ENCODE measurements at places on chromosomes 12 and 14.

GRCh38 chr14:99077076-99077843 lies 194.7 kb downstream of the BCL11B start:
- no peak for DNase-seq

- DNase-seq, result no peak
Measured at GRCh38 chr12:52526511-52526951, 6.3 kb upstream of the KRT5 start.

- no peak for DNase-seq
Measured at GRCh38 chr12:121232977-121233627, 23.2 kb downstream of the P2RX4 start.

DNA sequence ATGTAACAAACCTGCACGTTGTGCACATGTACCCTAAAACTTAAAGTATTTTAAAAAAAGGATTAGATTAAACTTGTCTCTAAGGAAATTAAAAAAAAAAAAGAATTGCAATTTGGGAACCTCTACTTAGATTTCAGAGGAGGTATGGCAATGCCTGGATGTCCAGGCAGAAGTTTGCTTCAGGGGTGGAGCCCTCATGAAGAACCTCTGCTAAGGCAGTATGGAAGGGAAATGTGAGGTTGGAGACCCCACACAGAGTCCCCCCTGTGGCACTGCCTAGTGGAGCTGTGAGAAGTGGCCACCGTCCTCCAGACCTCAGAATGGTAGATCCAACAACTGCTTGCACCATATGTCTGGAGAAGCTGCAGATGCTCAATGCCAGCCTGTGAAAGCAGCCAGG lies 279.6 kb upstream of the CCDC196 start:
- no peak for DNase-seq

DNA sequence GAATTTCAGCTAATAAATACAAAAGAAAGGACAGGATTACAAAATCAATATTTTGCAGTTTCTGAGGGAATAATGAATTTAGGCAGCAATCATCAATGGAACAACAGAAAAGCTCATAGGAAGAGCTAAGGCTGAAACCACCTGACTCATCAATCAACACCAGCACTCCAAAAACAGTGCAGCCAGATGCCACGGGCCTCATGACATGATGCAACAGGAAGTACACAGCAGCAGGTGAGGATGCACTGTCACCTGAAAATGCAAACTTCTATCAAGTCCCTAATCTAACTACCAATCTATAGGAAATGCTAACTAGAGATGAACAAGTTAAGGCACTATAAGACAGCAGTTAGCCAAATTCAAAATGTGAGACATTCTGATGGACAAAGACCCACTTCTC lies 21.7 kb downstream of the GNS start:
- no peak for DNase-seq

DNA sequence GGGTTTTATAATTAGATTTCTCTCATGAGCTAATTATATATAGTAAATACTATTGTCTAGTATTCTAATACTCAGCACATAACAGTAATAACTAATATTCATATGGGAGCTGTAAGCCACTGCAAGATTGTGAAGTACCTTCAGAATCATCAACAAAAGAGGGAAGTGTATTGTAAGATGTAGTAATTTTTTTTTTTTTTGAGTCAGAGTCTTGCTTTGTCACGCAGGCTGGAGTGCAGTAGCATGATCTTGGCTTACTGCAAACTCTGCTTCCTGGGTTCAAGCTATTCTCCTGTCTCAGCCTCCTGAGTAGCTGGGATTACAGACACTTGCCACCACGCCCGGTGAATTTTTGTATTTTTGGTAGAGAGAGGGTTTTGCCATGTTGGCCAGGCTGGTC lies 3.1 kb downstream of the GPR33 start:
- no peak for DNase-seq

DNA sequence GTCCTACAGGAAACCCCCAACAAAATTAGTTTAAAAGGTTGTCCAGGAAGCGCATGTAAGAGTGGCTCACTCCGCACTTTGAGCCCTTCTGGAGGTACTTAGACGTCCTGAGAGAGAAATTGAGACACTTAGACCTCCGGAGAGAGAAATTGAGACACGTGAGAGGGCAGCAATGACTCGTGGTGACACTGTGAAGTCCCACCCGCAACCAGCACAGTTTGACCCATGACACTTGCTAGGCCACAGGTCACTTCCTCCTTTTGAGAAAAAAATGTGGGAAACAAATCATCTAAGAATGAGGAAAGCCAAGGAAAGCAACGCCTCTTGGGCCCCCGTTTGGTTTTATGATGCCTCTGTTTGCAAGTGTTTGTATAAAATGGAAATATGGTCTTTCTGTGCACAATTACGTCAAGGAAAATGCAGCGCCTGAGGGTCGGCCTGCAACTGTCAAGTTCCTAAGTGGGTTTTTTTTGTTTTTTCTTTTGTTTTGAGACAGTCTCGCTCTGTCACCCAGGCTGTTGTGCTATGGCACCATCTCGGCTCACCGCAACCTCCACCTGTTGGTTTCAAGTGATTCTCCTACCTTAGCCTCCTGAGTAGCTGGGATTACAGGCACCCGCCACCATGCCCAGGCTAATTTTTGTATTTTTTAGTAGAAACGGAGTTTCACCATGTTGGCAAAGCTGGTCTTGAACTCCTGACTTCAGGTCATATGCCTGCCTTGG lies 13.6 kb upstream of the CDCA4 start:
- no peak for DNase-seq

DNA sequence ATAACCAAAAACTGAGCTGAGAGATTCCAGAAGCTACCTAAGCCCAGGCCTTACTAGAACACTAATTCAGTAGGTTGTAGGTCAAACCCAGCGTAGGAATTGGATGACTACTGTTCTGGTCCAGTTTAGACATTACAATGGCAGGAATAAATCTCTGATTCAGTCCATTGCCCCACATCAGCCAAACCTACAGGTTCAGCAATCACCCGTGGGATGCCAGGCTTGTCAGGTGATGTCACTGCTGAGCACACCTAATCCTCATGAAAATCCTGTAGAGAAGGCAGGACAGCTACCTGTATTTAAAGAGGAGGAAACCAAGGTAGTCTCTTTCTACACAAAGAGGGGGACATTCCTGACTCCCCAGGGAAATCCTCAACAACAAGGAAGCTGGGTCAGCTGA lies 63.7 kb downstream of the RFX4 start:
- no peak for DNase-seq

- no peak for DNase-seq
Measured at GRCh38 chr14:69059658-69060623, 80.8 kb upstream of the ACTN1 start.

DNA sequence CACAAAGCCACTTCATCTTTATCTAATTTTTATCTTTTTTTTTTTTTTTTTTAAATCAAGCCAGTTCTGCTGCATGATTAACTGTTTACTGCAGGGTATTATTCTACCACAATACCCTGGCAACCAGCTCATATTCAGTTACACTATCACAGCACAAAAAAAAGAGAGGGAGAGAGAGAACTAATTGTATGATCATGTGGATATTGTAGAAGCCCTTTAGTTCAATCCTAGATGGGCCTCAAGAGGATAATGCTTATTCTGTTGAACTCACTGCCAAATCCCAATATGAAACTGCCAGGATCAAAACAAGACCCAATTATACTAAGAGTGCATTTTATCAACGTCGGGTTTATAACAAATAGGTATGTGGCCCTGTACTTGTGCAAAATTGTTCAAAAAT lies 51.5 kb downstream of the MED13L start:
- DNase-seq, result no peak

GRCh38 chr12:6824901-6825381 lies 3.3 kb upstream of the P3H3 start:
- DNase-seq, result no peak

GRCh38 chr12:20868277-20868676 lies 57.8 kb downstream of the SLCO1B3 start:
- no peak for DNase-seq

DNA sequence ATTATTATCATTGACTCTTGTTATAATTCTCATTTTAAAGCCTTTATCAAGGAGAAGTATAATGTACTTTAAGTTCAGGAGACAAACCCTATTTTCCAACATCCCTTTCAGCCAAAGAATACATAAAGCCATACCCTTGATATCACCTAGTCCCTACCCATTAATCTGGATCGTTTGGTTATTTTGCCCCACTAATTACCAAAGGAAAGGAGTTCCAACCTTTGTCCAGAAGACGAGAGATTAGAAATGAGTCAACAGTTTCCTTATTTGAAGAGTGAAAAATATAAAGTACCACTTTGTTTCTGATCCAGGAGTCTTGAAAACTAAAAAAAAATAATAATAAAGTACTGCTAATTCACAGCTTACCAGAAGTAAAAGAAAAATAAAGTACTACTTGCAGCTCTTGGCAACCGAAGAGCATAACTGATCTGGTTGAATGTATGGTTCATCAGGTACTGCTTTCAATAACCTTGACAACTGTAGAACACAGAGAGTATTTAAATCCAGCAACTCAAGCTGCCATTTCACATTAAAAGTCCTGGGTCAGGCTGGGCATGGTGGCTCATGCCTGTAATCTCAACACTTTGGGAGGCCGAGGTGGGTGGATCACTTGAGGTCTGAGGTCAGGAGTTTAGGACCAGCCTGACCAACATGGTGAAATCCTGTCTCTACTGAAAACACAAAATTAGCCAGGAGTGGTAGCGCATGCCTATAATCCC lies 33.7 kb downstream of the LIMA1 start:
- DNase-seq, result no peak

- DNase-seq, result no peak
Measured at GRCh38 chr14:75259510-75259855, 19.1 kb upstream of the FOS start.

- no peak for DNase-seq
Measured at GRCh38 chr14:59004012-59004411, 184.5 kb upstream of the DAAM1 start.

- no peak for DNase-seq
Measured at GRCh38 chr12:57227315-57228115, 2.0 kb upstream of the SHMT2 start.

GRCh38 chr12:65529771-65530435 lies 251.4 kb downstream of the MSRB3 start:
- no peak for DNase-seq

GRCh38 chr14:103070971-103071542 lies 13.0 kb upstream of the LBHD2 start:
- DNase-seq, result no peak

- DNase-seq, result no peak
Measured at GRCh38 chr12:49880756-49881414, 22.8 kb downstream of the FAIM2 start.

- DNase-seq, result no peak
Measured at GRCh38 chr12:42728770-42729534, 139.4 kb upstream of the PRICKLE1 start.

- DNase-seq, result no peak
Measured at GRCh38 chr12:89451841-89452251, 72.8 kb downstream of the GALNT4 start.

DNA sequence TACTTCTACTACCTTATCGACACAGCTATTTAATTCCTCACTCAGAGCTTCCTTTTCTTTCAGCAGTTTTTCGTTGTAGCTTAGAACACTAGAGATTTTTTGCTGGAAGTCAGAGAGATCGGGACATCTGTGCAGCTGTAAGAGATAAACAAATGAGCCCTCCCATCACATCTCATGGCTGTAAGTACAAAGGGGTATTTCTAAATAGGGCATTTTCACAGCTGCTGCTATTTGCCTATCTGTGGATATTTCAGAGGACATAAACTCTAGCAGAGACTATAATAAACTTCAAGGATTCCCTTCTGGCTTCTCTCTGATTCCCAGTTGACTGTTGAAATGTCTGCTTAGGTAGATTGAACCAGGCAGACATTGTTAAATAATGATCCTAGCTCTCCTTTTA lies 76.1 kb upstream of the SAV1 start:
- DNase-seq, result no peak

- peak; percentile 7 for DNase-seq
Measured at GRCh38 chr14:72024043-72024407, 91.8 kb downstream of the RGS6 start.

DNA sequence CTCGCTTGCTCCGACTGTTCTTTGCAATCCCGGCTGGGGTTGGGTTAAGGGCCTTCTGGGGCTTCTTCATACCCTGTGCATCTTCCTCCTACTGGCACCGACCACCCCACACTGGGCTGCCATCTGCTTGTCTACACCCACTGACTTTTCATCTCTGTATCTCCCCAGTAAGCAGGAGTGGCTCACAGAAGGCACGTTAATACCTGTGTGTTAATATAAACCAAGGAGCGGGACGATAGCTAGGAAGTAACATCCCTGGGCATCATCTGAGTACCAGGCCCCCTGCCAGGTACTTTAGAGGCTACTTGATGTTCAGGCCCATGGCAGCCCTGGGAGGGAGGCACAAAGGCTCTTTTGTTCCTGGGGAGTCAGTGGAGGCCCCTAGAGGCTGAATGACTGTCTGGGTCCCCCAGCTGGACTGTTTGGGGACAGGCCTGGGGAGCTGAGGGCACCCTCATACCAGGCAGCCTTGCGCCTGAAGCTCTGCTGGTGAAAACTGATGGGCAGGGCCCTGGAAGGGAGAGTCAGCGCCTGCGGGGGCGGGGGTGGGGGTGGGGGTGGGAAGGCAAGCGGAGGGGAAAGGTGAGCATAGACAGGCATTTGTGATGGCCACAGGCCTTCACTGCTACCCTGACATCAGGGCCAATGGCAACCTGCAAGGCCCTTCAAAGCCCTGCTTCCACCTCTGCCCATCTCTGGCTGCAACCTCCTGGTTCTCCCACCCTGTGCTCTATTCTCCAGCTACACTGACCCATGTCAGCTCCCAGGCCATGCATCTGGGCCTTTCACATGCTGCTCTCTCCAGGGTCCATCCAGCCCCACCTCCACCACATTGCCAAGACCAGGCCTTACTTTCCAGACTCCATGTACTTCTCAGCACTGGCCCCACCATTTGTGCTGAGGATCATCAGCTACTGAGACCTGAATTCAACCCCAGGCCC lies 34.2 kb upstream of the DEGS2 start:
- DNase-seq, result no peak

DNA sequence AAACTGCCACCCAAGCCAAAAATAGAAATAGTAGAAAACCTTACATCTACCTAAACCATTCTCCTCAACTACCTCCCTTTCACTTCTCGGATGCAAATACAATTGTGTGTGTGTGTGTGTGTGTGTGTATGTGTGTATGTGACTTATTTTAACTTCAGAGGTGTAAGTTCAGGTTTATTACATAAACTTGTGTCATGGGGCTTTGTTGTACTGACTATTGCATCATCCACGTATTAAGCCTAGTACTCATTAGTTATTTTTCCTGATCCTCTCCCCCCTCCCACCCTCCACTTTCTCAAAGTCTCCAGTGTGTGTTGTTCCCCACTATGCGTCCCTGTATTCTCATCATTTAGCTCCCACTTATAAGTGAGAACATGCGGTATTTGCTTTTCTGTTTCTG lies 592.5 kb upstream of the ATP2B1 start:
- DNase-seq, result no peak

DNA sequence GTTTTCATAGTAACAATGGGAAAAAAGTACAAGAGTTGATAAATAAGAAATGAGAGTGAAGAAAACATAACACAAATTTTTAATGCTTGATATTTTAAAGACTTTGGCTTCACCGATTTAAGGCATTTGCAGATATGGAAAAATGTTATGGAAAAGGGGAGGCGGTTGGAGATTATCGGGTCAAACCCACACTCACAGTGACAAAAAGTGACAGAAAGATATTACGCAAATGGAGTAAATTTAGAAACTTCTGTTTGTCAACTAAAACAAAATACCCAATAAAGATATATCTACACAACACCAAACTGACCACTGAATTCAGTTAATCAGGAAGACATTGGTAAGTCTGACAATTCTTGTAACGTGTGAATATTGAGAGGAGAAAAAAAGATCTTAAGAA lies 2.5 kb downstream of the PPP1R12A start:
- no peak for DNase-seq

GRCh38 chr14:102593061-102593824 lies 794 bp downstream of the RCOR1 start:
- peak; percentile 25 for DNase-seq

Measured in stimulated activated CD8-positive, alpha-beta memory T cell treated with anti-CD3 and anti-CD28 coated beads, Interleukin-7, amount 100 ng/mL, for 1 hour (primary cell).